Dermis blood vessel endothelial cell (primary cell): ENCODE measurements at places on chromosomes 12 and 14. TPM values are rescaled to one million over a fixed set of nuclear protein-coding genes. Genes with fewer than 3 reads are reported as not detected.
A peak's percentile ranks its signal among the peaks of the same experiment; 100 is the strongest.

GRCh38 chr14:45133683-45134050 lies 614 bp downstream of the FKBP3 start:
- peak; percentile 18 for DNase-seq

DNA sequence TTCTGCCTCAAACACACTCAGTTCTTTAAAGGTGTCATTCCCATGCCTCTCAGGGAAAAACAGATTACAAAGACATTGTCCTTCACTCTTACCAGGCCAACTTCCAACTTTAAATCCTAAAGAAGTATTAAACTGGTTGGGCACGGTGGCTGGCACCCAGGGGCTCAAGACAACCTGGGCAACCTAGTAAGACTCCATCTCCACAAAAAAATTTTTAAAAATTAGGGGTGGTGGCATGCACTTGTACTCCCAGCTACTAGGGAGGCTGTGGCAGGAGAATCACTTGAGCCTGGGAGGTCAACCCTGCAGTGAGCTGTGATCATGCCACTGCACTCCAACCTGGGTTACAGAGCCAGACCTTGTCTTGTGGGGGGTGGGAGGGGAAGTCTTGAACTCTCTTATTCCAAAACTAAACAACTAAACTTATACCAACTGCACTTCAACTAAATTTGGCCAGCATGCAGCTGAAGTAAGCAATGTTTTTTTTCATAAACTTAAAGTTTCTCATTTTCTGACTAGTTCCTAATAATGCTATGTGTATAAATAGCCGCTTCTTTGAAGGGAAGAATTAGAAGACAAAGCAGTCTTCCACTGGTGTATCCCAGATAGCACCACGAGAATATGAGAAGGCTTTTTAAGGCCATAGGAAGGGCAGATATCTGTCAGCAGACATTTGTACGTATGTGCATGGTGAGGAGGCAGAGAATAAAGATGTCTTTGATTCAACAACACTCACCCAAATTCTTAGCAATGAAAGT lies 2.4 kb downstream of the SLC11A2 start:
- DNase-seq: no peak

GRCh38 chr12:110750784-110751461 lies 8.2 kb upstream of the PPP1CC start:
- no peak for DNase-seq

DNA sequence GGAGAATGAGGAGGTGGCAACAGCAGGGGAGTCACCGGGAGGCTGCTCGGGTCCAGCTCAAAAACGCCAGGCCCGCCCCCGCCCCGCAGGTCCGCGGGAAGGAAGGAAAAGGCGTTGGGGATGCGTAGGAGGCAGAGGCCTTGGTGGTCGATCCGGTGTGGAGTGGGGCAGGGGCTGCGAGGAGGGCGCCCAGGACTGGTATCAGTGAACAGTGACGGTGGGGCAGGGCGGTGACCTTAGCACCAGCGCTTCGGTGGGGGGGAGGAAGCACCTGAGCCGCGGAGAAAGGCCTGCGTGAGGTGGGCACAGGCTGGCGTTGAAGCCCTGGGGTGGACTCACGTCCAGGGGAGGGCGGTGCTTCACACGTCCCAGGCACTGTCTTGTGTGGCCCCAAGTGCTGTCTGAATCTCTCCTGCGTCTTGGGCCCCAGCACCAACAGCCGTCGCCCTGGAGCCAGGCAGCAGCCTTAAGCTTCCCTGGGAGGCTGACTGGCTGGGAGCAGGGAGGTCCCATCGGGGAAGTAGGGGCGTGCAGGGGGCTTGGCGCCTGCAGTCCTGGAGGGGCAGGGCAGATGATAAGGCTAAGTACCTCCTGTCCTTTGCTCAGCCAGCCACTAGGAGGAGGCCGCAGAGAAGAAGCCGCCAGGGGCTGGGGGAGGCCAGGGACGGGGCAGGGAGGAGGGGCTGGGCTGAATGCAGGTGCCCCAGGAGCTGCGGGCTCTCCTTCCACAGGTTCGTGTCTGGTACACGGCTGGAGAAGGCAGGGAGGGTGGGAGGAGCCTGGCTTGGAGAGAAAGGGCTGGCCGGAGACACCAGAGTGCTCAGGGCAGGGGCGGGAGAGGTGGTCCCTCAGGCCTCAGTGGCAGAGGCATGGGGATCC lies 26.5 kb downstream of the ZBTB42 start:
- DNase-seq: peak; percentile 70

- DNase-seq: no peak
Observed at GRCh38 chr12:85017618-85018017, 18.5 kb downstream of the TSPAN19 start.

GRCh38 chr14:100058777-100059437 lies 6.3 kb upstream of the EVL start:
- DNase-seq: no peak

DNA sequence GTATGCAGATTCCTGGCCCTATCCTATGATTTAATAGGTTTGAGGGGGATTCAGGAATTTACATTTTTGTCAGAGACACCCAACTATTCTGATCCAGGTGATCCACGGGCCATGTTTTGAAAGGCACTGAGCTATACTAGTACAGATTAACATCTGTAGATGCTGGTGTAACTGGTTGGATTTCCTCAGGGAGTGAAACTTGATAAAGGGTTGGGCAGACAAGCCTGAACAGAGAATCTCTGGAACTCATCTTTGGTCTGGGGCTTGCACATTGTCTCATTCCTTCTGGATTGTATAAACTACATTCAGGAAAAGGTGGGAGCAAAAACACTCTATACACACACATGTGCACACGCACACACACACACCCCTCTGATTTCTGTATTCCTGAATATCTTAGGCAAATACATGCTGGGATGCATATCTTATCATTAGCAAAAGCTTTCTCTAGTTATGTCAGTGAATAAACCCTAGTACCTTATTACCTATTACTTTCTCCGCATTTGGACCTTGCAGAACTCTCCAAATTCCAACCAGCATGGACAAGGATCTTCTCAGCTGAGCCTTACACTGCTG lies 104.6 kb downstream of the SLC38A1 start:
- no peak for DNase-seq

GRCh38 chr12:92740411-92740810 lies 37.6 kb downstream of the PLEKHG7 start:
- DNase-seq: no peak

Gene GAS2L3
- 19.9 and 27.7 TPM in 2 replicates for total RNA-seq

Gene WNT1
- total RNA-seq: not detected in 2 replicates

Gene DHRS2
- 0.51 and 0.65 TPM in 2 replicates for total RNA-seq

Gene ORAI1
- total RNA-seq: 20.3 and 35.2 TPM in 2 replicates
